ENCODE measurements at places on chromosomes 1 and 21.

GRCh38 chr1:153717330-153717729 is 10.5 kb upstream of the INTS3 start:
- no peak for DNase-seq

- DNase-seq: no peak
Observed at GRCh38 chr1:217188280-217189237, 442.3 kb downstream of the GPATCH2 start.

DNA sequence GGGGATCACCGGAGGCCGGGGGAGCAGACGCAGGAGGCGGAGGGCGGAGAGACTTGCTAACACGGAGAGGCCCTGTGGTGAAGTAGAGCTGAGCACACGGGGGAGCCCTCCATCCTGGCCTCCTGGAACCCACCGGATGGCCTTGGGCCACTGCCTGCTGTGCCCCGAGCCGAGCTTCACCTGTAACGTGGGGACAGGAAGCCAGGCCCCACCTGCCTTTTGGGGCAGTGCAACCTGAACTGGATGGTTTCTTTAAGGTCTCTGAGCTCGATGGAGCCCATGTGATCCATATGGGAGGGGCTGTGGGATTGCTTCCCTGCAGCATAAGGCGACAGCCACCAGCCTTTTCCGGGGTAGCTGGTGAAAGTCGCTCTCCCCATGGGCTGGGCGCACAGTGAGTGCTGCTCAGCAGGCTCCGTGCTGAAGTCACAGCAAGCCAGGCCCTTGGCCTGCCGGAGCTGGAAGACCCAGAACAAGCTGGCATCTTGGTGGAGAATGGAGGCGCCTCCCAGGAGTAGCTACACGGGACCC is 35.8 kb downstream of the TFF3 start:
- DNase-seq: no peak

GRCh38 chr1:184152434-184152898 is 100.9 kb downstream of the TSEN15 start:
- DNase-seq: no peak

- no peak for DNase-seq
Observed at GRCh38 chr21:36115138-36115730, 19.6 kb upstream of the CBR3 start.

- DNase-seq: no peak
Observed at GRCh38 chr1:172325531-172325930, 95.0 kb upstream of the C1orf105 start.

- DNase-seq: no peak
Observed at GRCh38 chr1:242023805-242024204, 24.9 kb upstream of the MAP1LC3C start.

Measured in CD4-positive, alpha-beta T cell (primary cell).